ENCODE measurements at places on chromosomes 4 and X. TPM values are rescaled to one million over a fixed set of nuclear protein-coding genes. Genes with fewer than 3 reads are reported as not detected.

MAGEB3 gene
- polyA plus RNA-seq, result 0.38 TPM

CCDC110 gene
- polyA plus RNA-seq, result not detected

CLCN5 gene
- 4.6 TPM for polyA plus RNA-seq

XAGE2 gene
- polyA plus RNA-seq, result not detected

TMSB15A gene
- 0.85 TPM for polyA plus RNA-seq

RRH gene
- 0.07 TPM for polyA plus RNA-seq

POU3F4 gene
- polyA plus RNA-seq, result not detected

RHOXF1 gene
- polyA plus RNA-seq, result 0.17 TPM

CC2D2A gene
- polyA plus RNA-seq, result 2.0 TPM

TCEAL2 gene
- not detected for polyA plus RNA-seq

FUNDC2 gene
- 99.2 TPM for polyA plus RNA-seq

QRFPR gene
- not detected for polyA plus RNA-seq
